Stimulated activated CD8-positive, alpha-beta memory T cell treated with anti-CD3 and anti-CD28 coated beads, Interleukin-15, amount 100 ng/mL, for 48 hours (primary cell): ENCODE measurements at places on chromosomes 12 and 14.

DNA sequence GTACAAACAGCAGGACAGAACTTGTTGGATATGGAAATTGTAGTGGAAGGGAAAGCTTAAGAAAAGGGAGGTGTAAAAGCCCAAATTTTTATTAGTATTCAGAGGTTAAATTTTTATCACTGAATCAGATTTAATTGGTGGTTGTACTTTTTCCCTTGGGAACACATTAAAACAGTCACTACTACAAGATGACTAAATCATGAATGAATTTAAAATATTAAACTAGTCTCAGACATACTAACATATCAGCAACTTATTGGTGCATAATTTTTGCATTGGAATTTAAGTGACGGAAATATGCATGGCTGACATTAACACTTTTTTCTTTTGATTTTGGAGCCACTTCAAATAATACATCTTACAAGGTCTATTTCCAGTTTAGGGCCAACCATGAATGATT is 27.6 kb downstream of the SAMD4A start:
- DNase-seq, result no peak

GRCh38 chr12:99152337-99152736 is 495.2 kb upstream of the GARIN6 start:
- DNase-seq, result no peak

DNA sequence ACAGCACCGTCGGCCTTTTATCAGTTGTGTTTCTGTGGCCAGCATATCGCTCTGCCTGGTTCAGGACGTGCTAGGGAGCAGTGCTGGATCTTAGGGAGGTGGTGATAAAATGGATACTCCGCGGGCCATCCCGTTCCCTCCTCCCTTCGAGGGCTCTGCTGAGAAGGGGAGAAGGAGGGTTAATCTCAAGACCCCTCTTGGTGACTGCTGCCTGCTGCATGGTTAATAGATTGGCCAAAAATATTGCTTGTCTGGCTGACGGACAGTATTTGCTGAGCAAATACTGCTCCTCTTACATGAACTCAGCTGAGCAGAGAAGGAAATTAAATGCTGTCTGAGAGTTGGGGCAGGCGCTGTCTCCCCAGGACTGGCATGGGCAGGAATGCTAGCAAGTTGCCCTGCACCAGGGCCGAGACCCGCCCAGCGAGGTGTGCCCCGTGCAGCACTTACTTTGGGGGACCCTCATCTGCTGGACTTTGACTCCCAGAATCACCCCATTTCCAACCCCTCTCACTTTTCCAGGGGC is 1.2 kb downstream of the FBRSL1 start:
- no peak for DNase-seq

DNA sequence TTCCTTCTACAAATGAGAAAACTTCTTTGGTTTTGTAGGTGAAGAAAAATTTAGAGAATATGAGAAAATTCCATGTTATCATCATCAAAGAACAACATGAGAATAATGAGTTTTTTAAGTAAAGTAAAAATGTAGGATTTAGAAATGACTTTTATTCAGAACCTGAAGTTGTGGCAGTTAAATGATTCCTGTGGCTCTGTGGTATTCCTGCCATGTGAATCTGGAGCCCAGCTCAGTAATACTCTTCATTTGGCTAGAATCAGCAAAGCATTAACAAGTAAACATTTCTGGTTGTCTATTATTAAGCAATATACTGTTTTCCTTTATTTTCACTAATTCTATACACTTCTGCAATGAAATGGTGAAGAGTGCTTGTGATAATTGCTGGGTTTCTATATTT is 95.6 kb upstream of the E2F7 start:
- no peak for DNase-seq
